Motor neuron (in vitro differentiated cells): ENCODE measurements at places on chromosomes 16 and 17. TPM values are rescaled to one million over a fixed set of nuclear protein-coding genes. Genes with fewer than 3 reads are reported as not detected.

Gene KRTAP9-4
- total RNA-seq = not detected in 2 replicates

GRCh38 chr16:80909720-80910119, 97.0 kb downstream of the CMC2 start:
- ATAC-seq = no peak

Gene KCNH6
- total RNA-seq = 0.10 and 0.11 TPM in 2 replicates

DNA sequence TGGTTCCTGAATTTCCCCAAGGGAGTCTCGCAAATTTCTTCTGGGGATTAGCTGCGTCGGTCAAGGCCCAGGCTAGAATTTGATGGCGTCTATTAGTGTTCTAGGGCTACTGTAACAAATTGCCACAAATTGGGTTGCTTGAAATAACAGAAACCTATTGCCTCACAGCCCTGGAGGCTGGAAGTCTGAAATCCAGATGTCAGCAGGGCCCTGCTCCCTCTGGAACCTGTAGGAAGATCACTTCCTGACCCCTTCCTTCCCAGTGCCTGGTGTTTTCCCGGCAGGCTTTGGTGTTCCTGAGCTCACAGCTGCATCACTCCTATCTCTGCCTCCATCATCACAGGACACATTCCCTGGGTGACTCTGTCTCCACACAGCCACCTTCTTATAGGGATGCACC, 24.4 kb downstream of the DHRS7C start:
- ATAC-seq = no peak
